ENCODE measurements at places on chromosomes 11 and 22.

- DNase-seq, result peak; percentile 7
Observed at GRCh38 chr11:93921695-93922468, 71.5 kb upstream of the VSTM5 start.

DNA sequence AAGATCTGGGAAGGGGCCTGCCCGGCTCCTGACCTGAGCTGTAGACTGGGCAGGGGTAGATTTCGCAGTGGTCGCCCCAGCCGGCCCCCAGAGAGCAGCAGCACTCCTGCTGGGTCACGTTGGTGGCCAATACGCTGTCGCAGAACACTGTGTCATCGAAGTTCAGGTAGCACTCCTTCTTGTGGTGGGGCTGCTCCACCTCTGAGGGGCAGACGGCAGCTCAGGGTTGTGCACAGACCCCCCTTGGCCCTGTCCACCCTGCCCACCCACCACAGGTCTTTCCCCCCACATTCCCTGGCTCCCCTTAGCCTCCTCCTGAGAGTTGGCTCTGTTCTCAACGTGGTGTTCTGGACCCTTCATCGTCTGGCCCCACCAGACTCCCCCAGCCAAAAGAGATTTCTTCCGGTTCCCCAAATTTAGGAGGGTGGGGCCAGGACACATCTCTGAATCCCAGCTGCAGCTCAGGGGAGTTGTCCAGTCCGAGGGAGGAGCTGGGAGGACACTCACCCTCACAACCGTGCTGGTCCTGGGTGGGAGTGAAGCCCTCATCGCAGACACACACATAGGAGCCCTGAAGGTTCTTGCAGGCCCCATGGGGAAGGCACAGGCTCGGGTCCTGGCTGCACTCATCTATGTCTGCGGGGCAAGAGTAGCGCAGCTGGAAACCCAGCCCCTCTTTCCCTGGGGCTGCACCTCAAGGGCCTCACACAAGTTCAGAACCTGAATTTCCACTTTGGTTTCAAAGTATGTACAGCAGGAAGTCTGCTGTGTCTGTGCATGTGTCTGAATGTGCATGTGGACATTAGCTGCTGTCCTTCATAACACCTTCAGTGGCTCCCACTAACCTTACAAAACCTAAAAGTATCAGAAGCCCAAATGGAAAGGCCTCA is 16.5 kb downstream of the SCYL1 start:
- no peak for DNase-seq

GRCh38 chr22:20550057-20550817 is 42.8 kb downstream of the MED15 start:
- no peak for DNase-seq

- DNase-seq, result no peak
Observed at GRCh38 chr11:125397421-125397820, 98.6 kb downstream of the FEZ1 start.

GRCh38 chr11:78402847-78403246 is 14.8 kb downstream of the GAB2 start:
- DNase-seq, result no peak

DNA sequence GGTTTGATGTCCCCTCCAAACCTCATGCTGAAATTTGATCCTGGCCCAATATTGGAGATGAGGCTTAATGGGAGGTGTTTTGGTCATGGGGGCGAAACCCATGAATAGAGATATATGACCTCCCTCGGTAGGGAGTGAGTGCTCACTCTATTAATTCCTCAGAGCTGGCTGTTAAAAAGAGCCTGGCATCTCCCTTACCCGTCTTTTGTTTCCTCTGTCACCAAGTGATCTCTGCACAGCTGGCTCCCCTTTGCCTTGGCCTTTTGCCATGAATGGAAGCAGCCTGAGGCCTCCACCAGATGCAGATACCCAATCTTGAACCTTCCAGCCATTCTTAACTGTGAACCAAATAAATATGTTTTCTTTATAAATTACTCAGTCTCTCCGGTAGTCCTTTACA is 4.5 kb upstream of the CCDC81 start:
- DNase-seq, result no peak

- DNase-seq, result peak; percentile 50
Observed at GRCh38 chr11:65432686-65433582, 10.3 kb downstream of the NEAT1 start.

GRCh38 chr22:32024796-32025195 is 18.3 kb upstream of the SLC5A1 start:
- no peak for DNase-seq

DNA sequence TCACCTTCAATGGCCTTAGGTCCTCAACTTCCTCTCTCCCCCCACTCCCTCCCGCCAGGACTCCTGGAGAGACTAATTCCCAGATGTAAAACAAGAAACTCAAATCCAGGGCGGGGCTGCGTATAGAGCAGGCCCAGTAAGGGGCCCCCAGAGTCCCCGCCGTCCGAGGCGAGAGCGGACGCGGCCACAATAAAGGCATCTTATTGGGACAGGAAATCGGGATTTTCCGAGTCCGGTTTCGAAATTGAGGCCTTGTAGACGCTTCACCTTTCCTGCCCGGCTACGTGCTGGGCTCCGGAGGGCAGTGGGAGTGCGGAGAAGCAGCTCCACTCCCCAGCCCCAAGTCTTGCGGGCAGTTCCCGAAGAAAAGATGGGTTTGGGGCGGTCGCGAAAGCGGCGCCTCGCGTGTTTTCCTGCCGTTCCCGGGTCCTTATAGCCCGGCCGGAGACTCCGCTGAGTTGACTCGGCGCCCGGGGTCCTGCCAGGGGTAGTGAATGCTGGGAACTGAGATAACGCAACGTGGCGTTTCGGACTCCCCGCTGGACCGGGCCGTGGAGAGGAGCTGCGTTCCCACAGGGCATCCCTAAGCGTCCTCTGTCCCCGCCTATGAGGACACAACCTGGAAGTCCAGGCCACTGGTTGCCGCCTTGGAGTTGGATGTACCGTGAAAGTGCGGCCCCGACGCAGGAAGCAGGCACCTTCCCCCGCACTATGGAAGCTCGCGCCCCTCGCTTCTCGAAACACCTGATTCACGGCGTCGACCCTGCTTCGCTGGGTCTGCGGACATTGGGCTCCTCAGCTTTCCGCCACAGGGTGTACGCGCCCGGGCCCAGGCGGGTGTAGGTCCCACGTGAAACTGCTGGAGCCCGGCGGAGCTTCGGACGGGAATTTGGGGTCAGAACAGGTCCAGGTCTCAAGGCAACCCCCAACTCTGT is 4.8 kb upstream of the CHRM1 start:
- no peak for DNase-seq

DNA sequence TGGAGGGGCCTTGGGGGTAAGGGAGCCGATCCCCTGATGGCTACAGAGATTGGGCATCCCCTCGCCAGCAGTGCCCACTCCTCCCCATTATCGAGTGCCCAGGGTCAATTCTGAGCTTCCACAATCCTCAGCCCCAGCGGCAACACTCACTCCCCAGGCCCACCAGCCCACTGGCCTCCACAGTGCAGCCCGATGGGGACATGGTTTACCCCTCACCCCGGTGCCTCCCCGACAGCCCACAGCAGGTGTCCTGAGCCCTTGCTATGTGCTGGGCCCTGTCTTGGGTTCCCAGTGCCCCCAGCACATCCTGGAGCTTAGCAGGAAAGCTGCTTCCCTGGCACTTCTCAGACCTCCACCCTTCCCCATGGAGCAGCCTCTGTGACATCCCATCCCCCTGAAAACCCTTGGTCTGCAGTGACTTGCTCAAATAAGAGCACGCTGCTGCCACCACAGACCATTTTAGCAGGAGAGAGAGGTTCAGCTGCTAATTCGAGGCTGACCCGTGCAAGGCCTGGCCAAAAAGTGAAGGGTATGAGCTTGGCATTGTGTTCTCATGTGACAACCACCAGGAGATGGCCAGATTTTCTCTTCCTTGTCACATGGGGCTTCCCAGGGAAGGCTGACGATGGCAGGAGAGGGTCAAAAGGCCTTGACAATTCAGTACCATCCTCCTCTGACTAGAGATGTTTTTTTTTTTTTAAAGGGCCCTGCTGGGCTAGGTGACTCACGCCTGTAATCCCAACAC is 23.6 kb downstream of the KCNJ4 start:
- no peak for DNase-seq

DNA sequence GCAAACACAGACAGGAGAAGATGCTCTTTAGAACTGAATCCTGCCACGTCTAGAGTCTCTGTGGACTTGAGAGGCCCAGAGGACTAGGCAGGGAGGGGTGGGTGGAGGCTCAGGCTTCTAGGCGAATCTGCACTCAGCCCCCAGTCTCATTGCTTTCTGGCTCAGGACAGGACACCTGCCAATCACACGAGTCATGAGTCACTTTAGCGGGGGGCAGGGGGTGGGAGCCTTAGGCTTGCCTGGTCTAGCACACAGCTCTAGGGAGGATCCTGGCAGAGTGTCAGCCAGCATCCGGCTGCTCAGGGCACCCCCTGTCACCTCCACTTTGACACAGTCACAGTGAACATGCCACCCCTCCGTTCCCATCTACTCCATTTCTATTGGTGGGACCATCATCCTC is 167.7 kb downstream of the CEP164 start:
- DNase-seq, result no peak

- DNase-seq, result no peak
Observed at GRCh38 chr11:19697721-19698121, 14.9 kb upstream of the NAV2 start.

DNA sequence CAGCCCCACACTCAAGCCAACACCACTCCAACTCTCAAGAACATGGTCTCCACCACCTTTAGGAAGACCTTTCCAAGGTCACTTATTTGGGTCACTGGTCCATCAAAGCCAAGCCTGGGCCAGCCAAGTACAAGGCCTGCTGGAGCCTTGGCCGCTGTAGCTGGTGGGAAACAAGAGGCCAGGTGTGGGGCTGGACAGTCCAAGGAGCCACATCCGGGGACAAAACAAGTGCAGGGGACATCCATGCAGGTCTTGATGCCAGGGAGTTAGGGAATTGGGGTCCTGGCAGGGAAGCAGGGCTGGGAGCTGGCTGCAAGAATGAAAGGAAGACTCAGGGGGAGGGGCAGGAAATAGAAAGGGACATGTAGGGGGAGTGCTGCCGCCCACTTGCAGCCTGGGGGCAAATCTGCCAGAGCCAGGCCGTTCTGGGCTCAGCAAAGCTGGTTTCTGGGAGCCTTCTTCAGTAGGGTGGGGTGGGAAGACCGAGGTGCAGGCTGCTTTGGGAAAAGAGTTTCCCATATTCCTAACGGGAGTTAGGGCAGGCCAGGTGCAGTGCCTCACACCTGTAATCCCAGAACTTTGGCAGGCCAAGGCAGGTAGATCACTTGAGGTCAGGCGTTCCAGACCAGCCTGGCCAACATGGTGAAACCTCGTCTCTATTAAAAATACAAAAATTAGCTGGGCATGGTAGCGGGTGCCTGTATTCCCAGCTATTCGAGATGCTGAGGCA is 69.5 kb upstream of the ATXN10 start:
- no peak for DNase-seq

DNA sequence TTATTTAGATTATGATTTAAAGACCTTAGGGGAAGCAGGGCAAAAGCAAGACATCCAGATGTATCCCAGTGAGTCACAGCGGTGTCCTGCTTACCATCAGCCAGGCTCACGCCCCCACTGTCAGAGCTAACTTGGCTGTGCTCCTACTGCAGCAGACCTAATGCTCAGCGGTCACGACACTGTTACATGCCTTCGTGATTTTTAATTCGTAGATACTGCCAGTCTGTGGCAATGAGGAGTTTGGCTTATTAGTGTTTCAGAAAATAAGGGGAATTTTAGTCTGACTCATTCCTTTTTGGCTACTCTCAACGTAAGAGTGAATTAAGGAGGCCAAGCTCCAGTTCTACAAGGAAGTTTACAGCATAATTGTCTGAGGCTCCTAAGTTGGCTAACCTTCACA is 22.7 kb downstream of the EFCAB6 start:
- no peak for DNase-seq
